Tibial nerve (tissue), 4 donors: ENCODE measurements at places on chromosomes 12 and 14.

- no peaks in the 10 kb centered on the region for H3K27me3 ChIP-seq
- DNase-seq: peak; percentile 52
- no peak overlapping the region for H3K4me3 ChIP-seq
- no peaks in the 10 kb centered on the region for H3K36me3 ChIP-seq
- no peak overlapping the region for H3K27ac ChIP-seq
- H3K4me1 ChIP-seq: no peaks in the 10 kb centered on the region
Measured at GRCh38 chr14:54348001-54348611, 48.7 kb upstream of the CDKN3 start.

DNA sequence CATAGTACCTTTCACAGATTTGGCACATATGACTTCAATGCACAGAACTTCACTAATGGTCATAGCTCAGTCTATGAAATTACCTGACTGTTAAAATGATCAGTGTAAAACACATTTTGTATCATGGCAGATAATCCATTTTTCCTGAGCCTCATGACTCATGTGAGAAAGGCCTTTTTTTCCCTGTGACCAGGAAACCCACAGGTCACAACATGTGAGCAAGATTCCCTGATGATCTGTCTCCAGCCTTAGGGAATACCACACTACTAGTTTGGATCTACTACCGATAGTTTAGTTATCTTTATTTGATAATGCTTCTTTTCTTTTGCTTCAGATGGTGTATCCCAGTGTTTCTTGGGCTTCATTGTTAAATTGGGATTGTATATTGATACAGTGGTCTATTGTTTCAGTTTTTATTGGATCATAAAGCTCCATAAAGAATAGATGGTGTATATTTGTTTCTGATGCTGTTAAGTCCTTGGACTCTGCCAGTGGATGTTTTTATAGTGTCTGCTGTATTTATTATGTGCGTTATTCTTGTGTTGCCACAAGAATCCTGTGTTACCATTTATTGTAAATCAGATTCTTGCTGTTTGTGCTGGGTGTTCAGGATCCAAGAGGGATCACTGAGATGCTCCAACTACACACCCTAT is 248.7 kb upstream of the PELI2 start:
- peaks cover 5% of the 10 kb centered on the region for H3K4me1 ChIP-seq
- H3K27me3 ChIP-seq: no peaks in the 10 kb centered on the region
- no peak overlapping the region for H3K27ac ChIP-seq
- no peaks in the 10 kb centered on the region for H3K36me3 ChIP-seq

DNA sequence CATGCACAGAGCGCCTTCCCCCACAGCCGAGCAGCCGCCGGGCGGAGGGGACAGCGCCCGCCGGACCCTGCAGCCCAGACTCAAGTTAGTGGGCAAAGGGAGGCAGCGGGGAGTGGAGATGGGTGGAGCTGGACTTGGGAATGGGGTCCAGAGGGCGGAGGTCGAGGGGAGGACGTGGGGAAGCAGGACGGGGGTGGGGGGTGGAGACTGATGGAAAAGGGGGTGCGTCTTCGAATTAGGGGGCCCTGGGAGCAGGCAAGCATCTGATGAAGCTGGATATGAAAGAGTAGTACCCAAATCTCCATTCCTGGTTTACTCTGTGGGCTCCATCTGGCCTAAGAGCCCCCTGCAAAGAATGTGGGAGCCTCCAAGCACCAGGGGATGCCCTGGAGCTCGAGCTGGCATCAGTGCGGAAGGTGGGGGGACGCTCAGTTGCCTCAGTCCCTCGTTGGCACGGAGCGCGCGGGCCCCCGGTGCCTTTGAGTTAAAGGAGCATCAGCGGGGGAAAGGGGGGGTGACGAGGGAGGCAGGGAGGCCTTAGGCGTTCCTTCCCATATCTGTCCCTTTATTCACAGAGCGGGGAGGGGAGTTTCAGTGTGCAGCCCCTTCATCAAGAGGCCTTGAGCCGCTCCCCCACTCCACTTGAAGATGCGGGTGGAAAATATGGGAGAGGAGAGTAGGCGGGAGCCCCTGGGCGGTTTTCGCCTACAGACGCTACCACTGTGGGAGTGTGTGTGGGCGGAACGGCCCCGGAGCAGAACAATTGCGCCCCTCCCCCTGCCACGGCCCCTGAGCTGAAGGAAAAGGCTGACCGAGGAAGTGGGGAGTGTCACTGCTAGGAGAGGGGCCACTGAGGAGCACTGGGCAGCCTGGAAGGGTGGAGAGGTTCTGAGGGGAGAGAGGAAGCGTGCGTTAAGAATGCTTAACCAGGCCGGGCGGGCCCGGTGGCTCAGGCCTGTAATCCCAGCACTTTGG is 644 bp downstream of the NAB2 start:
- H3K27me3 ChIP-seq: no peaks in the 10 kb centered on the region
- H3K4me1 ChIP-seq: peaks cover 57% of the 10 kb centered on the region
- peak overlapping the region; percentile 100 for H3K27ac ChIP-seq
- peak; percentile 62 for DNase-seq

GRCh38 chr14:51593397-51593796 is 58.3 kb upstream of the FRMD6 start:
- H3K4me1 ChIP-seq: peaks cover 7% of the 10 kb centered on the region
- no peaks in the 10 kb centered on the region for H3K27me3 ChIP-seq
- no peak overlapping the region for H3K27ac ChIP-seq
- no peak overlapping the region for H3K4me3 ChIP-seq
- H3K36me3 ChIP-seq: no peaks in the 10 kb centered on the region

DNA sequence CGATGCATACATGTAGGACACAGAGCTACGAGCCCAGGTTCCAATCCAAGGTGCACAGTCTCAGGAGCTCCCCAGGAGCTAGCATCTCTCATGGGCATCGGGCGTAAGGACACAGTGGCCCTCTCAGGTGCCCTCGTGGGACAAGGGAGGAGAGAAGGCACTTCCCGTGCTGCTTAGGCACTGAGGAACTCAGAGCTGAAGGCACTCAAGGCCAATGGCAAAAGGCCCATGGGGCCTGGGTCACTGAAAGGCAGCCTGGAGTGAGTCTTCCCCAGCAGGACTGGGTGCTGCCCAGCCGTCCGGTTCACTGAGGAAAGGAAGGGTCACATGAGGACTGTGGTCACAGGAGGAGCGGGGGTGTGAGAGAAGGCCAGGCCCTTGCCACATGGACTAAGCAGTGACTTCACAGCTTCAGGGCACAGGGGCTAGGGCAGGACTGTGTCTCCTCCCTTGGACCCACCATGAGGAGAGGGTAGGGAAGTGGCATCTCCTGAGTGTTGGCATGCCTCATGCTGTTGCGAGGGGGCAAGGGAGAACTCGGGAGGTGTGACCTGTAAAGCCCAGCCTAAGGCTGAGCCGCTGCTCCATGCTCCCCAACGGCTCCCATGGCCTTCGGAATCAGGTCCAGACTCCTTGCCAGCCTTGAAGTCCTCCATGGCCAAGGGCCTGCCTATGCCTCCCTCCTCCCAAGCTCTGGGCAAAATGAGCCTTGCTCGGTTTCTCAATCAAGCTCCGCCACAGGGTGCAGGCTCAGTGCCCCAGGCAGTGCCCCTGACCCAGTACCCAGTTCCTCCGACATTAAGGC is 51.8 kb downstream of the CHGA start:
- H3K36me3 ChIP-seq: no peaks in the 10 kb centered on the region
- H3K4me1 ChIP-seq: no peaks in the 10 kb centered on the region
- DNase-seq: no peak
- H3K27me3 ChIP-seq: no peaks in the 10 kb centered on the region

- H3K4me3 ChIP-seq: no peak overlapping the region
- no peak for DNase-seq
- no peaks in the 10 kb centered on the region for H3K36me3 ChIP-seq
- H3K4me1 ChIP-seq: peaks cover 42% of the 10 kb centered on the region
- H3K27ac ChIP-seq: no peak overlapping the region
Measured at GRCh38 chr12:93408813-93409212, 31.1 kb downstream of the NUDT4 start.

DNA sequence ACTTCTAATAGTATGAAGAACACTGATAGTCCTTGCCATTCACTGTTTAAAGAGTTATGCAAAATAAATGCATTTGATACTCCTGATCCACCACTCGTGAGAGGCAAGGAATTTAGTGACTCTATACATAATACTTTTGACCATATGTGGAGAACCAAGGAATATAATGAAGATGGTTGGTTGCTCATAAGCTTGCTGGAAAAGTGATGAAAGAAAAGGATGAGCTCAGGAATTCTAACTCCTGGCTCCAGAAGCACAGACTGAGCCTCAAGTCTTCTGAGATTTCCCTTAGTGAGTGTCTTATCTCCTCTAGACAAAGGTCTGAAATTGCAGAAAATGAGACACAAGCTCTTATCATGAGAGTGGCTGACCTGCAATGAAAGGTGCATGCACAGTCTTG is 57.1 kb upstream of the KRAS start:
- DNase-seq: no peak
- no peaks in the 10 kb centered on the region for H3K36me3 ChIP-seq
- H3K27ac ChIP-seq: no peak overlapping the region
- H3K27me3 ChIP-seq: no peaks in the 10 kb centered on the region
- no peaks in the 10 kb centered on the region for H3K4me1 ChIP-seq

- H3K36me3 ChIP-seq: peaks cover 92% of the 10 kb centered on the region
- no peak overlapping the region for H3K4me3 ChIP-seq
- H3K27me3 ChIP-seq: no peaks in the 10 kb centered on the region
- no peaks in the 10 kb centered on the region for H3K4me1 ChIP-seq
- H3K27ac ChIP-seq: no peak overlapping the region
Measured at GRCh38 chr12:111894556-111894955, 52.5 kb downstream of the MAPKAPK5 start.

- H3K27ac ChIP-seq: no peak overlapping the region
- no peak for DNase-seq
- no peaks in the 10 kb centered on the region for H3K36me3 ChIP-seq
- H3K4me3 ChIP-seq: no peak overlapping the region
Measured at GRCh38 chr12:18849761-18850160, 111.8 kb downstream of the CAPZA3 start.
